ENCODE measurements at places on chromosomes 12 and 14. TPM values are rescaled to one million over a fixed set of nuclear protein-coding genes. Genes with fewer than 3 reads are reported as not detected.

GRCh38 chr14:71403656-71404055, 496.4 kb downstream of the PCNX1 start:
- DNase-seq = no peak

DNA sequence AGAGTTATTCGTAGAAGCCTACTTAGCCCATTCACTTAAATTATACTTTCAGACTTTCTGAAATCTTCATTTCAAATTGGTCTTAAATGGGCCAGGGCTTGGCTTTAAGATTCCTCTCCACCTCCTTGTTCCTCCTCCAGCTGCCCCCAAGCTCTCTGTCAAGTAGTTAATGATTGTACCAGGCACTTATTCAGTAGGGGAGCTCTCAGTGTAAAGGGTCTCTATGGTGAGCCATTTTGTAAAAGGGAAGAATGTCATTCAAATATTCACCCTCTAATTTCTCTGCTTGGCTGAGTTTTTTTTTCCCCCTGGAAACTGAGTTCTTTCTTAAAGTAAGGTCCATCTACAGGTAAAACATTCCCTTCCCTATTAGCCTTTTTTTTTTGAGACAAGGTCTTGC, 96.6 kb downstream of the SUDS3 start:
- DNase-seq = no peak

- no peak for DNase-seq
Measured at GRCh38 chr12:113197518-113198077, 12.1 kb downstream of the RITA1 start.

Gene TMX1
- total RNA-seq = 106 TPM

Gene SLC6A13
- total RNA-seq = not detected

DNA sequence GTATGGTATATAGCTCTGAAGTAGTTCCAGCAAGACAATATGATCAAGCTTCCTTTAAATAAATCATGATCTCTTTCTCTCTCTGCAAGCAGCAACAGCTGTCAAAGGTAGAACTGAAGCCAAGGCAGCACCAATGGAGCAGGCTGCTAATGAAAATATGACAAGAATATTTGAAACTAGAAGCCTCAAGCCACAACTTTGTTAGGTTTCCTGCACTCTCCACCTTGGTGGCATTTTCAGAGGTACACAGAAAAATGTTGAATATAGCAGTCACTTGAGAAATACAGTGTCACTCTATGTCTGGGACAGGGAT, 43.8 kb upstream of the PSMA6 start:
- no peak for DNase-seq

GRCh38 chr12:94710933-94711332, 60.6 kb upstream of the TMCC3 start:
- DNase-seq = peak; percentile 41

DNA sequence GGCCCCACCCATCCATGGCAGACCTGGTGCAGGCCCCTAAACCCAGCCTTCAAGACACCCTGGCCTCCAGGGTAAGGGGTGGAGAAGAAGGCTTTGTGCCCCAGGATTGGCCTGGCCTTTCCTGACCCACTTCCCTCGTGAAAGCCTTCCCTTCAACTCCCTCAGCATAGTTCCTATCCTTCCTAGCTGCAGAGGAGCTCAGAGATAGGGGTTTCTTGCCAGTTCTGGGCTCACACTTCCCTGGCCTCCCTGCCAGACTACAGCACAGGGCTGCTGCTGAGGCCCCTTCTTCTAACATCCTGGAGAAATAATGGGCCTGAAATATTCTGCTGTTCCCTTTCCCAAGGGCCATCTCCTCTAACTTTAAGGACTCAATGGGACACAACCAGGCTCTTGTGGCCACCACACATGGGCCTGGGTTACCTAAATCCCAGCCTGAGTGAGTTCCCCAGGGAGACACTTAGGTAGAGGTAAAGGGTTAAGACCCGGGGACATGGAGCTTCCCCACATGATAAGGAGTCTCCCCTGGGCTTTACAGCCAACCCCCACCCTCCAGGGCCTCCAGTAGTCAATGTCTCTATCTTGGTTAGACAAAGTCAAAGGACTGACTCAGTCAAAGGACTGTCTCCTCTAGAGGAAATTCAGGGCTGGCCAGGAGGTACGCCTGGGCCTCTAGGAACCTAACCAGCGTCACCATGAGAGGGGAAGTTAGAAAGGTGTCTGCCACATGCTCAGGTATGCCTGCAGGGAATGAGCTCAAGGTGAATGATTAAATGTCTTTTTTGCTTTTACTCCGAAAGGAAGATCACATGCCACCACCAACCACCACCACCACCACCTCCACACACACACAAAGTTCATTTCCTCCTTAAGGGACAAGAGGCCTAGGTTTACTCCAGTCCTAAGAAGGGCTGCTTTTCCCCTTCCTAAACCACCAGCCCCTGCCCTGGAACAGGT, 7.1 kb downstream of the ZFP36L1 start:
- peak; percentile 69 for DNase-seq

DNA sequence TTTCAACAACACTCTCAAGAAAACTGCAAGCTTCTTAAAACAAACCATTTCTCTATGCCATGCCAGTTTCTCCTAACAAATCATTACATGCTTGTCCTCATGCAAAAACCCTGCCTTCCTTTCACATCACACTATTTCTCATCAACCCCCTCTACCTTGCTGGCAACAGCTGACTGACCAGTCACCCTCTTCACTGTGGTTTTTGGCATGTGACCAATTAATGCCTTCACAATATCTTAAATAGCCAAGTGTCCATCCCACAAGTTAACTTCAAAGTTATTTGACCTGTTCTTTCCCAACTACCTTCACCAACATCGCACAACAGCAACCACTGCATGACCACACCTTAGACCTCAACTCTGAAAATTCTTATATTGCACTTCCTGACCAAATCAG, 159.6 kb downstream of the CEP128 start:
- DNase-seq = no peak

GRCh38 chr12:69329669-69330428, 18.3 kb upstream of the LYZ start:
- DNase-seq = no peak

Gene BEST3
- 0.29 TPM for total RNA-seq

- no peak for DNase-seq
Measured at GRCh38 chr12:52541709-52542108, 11.2 kb downstream of the KRT71 start.

Gene PKP2
- 3.6 TPM for total RNA-seq

All from Daoy (cell line).